Heart left ventricle (tissue), 16 donors: ENCODE measurements at places on chromosomes 2 and 18. TPM values are rescaled to one million over a fixed set of nuclear protein-coding genes. Genes with fewer than 3 reads are reported as not detected.

- no peak for DNase-seq
Observed at GRCh38 chr18:43596105-43596712, 318.9 kb upstream of the SYT4 start.

Gene TMEM18
- 11.3 TPM for total RNA-seq

Gene UGT1A10
- total RNA-seq, result not detected

GRCh38 chr2:71748227-71748626 lies 294.9 kb downstream of the DYSF start:
- peak; percentile 80 for DNase-seq

DNA sequence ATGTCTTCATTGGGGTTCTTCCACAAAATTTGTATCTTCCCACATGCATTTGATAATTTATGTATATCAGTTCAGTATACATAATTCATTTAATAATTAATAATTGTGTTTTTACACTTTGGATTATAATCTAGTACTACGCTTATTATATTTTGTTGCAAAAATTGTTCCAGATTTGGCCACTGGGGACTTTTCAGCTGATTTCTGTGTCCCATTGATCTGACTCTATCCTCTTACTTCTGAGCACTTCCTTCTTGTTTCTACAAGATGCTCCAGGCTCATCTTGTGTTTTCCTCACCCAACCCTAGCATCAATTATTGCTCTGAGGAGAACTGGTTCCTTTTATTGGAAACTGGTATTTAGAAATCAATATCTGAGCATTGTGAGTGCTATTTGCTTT lies 215.3 kb upstream of the CDH19 start:
- no peak for DNase-seq

Gene ECEL1
- total RNA-seq, result 0.30 TPM

GRCh38 chr2:185790361-185790760 lies 51.8 kb downstream of the FSIP2 start:
- DNase-seq, result no peak

- DNase-seq, result peak; percentile 49
Observed at GRCh38 chr2:20568501-20569463, 82.1 kb downstream of the HS1BP3 start.

- no peak for DNase-seq
Observed at GRCh38 chr2:31002537-31003150, 135.6 kb downstream of the GALNT14 start.

DNA sequence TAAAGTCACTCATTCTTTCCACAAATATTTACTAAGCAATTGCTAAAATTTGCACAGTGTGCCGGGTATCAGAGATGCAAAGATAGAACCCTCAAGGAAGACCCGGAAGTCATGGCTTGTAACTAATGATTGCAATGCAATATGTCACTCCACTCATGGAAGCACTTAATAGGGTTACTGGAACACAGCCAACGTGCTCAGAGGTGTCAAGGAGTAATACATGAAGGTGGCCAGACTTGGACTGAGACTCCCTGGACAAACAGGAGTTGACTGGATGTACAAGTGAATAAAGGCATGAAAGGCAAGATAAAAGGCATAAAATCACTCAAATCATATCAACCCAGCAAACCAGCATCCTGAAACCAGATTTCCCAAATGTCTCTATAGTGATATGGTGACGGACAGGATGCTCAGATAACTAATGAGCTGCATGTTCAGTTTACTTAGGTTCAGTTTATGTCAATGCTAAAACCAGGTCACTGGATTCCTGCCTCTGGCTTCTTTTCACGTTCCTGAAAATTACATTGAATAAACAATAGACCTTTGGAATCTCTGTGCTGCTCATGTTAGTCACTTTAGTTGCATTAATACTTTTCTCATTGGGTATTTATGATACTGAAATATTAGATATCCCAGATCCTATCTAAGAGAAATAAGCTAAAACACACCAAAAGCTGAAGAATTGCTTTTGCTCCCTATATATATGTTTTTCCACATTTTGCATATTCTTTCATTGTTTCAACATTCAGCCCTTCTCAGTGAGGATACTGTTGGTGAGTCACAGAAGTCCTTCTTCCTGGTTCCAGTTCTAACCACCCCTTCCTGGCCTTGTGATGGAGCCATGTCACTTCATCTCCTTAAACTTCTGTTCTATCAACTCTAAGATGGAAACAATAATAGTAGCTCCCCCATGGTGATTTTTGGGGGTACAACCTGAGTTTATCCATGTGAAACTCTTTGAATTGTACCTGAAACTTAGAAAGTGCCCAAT lies 688.9 kb upstream of the ID2 start:
- no peak for DNase-seq

- no peak for DNase-seq
Observed at GRCh38 chr2:218648787-218649100, 10.7 kb downstream of the ZNF142 start.

GRCh38 chr2:191358325-191359025 lies 113.3 kb downstream of the MYO1B start:
- no peak for DNase-seq

Gene CNGA3
- not detected for total RNA-seq

- no peak for DNase-seq
Observed at GRCh38 chr18:33052886-33053285, 280.1 kb upstream of the KLHL14 start.

GRCh38 chr2:208025814-208026184 lies 472 bp upstream of the PLEKHM3 start:
- no peak for DNase-seq

Gene PROM2
- total RNA-seq, result 1.8 TPM

Gene OBSL1
- 149 TPM for total RNA-seq

DNA sequence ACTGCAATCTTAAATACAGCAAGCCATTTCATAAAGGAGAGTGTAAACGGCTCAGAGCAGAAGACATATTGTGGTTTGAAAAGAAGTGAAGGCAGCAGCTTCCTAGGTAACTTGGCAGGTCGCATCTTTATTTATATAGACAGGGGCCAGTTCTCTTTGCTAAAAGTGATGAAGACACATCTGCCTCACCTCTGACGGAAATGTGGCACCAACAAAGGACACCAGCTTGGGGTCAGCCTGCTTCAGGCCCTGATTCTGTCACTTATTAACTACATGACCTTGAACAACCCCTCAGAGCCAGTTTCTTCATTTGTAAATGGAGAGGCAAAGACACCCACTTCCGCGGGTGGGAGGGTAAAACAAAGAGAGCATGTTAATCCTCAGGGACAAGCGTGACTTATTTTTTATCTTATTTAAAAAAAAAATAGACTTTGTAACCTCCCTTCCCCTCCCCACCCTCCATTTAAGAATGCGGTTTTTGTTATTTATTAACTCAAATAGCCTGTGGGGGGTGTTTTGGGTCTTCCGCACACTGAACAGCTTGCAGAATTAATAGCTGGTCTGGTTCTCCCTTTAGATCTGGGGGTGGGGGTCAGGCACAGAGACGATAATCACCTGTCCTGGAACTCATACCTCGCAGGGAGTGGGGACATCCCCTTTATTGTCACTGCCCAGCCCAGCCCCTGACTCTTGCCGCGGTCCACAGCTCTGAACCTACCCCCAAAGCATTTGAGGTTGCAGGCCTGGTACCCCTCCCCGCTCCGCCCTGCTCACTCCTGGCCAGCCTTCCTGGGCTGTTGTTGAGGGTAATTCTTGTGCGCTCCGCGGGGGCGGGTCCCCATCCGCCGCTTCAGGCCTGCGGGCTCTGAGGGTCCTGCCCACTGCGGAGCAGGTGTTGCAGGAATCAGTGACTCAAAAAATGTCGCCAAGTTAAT lies 64.2 kb upstream of the TMEM17 start:
- DNase-seq, result no peak

Gene SIX3
- total RNA-seq, result not detected

DNA sequence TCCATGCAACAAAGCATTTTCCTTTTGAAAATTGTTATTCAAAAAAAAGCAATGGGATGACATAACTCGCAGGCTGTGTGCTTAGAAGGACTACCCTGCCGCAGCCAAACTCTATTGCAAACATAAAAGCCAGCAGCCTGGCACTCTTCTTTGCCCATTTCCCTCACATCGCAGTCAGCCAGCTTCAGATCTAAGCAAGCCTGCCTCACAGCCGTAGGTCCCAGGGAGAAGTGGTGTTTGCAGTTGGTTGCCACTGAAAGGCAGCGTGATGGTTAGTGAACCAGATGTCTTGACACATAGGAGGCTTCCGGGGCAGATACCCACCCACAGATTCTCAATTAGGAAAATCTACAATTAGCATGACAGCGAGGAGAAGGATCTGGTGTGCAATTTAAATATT lies 655.2 kb downstream of the RNF144A start:
- DNase-seq, result no peak

DNA sequence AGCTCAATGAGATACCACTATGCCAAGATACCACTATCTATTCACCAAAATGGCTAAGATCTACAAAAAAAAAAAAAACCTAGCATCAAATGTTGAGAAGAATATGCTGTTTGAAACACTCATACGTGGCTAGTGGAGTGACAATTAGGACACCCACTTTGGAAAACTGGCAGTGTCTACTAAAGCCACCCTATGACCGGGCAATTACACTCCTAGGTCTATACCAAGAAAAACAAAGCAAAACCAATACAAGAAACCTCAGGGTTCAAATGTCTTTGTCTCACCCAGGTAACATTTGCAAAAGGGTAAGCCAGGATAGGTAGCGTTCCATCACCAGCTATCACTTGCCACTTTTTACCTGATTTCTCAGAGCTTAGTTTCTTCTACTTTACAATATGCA lies 123.6 kb upstream of the CAB39 start:
- no peak for DNase-seq

DNA sequence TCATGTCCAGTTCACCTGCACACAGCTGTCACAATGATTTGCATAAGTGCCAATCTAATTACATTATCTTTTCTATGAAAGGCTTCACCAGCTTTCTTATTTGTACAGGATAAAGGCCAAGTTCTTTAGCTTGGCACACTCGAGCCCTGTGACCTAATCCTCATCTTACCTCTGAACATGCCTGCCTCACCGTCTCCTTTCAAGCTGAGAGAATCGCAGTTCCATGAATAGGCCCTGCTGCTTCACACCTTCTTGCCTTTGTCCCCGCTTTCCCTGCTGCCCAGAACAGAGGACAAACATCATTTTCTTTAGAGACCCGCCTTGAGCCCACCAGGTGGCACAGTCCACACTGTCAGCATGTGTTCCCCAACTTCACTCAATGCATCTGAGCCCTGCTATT lies 1094.7 kb downstream of the BCL11A start:
- DNase-seq, result no peak

Gene GEN1
- total RNA-seq, result 6.1 TPM

- DNase-seq, result no peak
Observed at GRCh38 chr2:197446844-197447243, 6.5 kb upstream of the COQ10B start.

- no peak for DNase-seq
Observed at GRCh38 chr2:100484390-100484789, 14.1 kb downstream of the NMS start.

DNA sequence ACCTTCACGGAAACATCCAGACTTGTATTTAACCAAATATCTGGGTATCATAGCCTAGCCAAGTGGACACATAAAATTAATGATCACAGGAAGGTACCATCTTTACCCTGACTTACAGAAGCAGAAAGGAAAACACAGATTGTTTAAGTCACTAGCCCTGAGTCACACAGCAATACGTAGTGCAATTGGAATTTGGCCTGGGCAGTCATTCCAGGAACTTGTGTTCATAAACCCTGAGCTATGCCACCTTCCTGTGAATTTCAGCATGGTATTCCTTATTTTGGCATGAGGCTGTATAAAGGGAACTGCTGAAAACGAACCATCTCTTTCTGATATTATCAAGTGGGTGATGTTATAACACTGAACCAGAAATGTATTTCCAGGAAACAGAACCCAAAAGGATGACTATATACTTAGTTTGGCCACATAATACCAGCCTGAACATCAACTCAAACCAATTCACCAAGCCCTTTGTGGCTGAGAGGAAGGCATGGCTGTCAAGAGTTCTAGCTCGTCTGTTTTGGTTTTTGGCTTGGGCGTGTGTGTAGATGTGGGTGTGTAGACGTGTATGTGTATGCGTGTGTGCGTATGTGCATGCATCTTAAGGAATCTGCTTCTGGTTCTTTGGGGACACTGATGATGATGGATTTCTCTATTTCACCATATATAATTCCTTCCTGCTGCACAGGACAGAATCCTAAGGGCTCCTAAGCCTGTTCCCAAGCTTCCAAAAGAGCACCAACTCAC lies 533.4 kb upstream of the ID2 start:
- no peak for DNase-seq

- DNase-seq, result no peak
Observed at GRCh38 chr18:26723981-26724380, 141.5 kb downstream of the AQP4 start.

GRCh38 chr2:186737732-186738508 lies 44.1 kb downstream of the FAM171B start:
- no peak for DNase-seq

Gene LOXHD1
- total RNA-seq, result 1.3 TPM

GRCh38 chr18:61637905-61638595 lies 254.8 kb downstream of the RNF152 start:
- no peak for DNase-seq

DNA sequence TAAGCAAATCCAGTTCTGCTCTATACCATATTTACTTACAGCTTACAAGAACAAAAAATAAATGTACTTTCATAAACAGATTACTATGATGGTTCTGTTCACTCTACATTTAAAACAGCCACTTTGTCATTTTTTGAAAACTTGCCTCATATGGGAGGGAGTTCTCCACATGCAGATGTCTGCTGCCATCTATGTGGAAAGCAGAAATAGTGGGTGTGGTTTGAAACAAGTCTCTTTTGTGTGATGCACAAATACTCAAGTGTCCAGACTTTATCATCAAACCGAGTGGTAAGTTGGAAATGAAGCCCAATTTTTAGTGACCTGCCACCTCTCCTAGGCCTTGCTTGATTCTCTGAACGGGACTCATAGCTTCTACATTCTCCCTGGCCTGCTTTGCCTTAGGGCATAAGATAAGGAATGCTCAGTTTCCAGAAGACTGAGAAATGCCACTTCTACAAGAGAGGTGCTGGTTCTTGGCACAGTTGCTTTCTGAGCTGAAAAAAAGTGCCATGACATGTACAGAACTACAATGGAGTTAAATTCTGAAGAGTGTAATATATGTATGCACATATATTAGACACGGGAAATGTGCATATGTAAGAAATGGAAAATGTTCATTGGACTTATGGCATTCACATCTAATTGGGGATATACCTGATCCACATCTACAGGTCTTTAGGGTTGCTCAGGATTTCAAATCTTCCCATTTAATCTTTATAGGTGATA lies 221.0 kb downstream of the SLC8A1 start:
- no peak for DNase-seq

- DNase-seq, result no peak
Observed at GRCh38 chr2:197674060-197674459, 1.3 kb downstream of the RFTN2 start.

DNA sequence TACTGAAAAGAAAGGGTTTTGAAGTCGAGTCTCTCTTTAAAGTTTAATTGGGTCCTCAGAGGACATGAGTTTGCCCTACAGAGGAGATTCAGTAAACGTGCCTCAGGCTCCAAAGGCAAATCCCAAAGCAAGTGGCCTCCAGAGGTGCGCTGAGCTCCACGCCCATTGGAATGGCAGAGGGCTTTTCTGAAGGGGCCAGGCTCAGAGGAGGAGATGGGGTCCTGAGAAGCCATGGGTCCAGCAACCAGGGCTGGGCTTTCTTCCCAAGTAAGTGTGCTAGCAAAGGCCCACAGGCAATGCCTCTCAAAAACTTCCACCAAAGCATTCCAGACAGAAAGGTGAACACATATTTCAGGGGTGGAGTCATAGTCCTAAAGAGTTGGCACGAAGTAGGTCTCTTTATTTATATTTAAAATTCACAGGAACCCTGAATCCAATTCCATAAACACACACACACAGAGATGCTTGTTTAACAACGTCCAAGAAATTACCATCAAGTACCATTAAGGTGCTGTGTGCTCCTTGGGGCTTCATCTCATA lies 93.0 kb upstream of the SH3BP4 start:
- DNase-seq, result no peak
